Activated CD4-positive, alpha-beta T cell treated with anti-CD3 and anti-CD28 coated beads for 1 hour (primary cell): ENCODE measurements at places on chromosomes 11 and 22.

- DNase-seq, result no peak
Measured at GRCh38 chr11:7604331-7604955, 68.9 kb downstream of the CYB5R2 start.

DNA sequence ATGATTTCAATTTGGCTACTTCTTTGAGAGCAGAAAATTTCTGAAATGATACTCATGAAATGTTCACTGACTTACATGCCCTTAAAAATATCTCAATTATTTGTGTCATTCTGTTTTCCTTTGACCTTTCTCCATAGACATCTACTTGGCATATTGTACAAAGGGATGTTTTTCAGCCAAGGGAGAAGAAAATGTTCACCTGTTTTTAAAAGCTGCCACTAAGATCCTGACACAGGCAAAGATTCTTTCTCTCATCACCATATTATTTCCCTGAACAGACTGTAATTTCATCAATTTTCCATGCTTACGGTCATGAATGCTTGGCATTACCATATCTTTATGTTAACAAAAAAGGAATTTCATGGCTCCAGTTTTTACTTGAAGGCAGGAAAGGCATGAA lies 67.4 kb upstream of the DBX1 start:
- no peak for DNase-seq

GRCh38 chr22:28316014-28316413 lies 363.6 kb downstream of the TTC28 start:
- no peak for DNase-seq

DNA sequence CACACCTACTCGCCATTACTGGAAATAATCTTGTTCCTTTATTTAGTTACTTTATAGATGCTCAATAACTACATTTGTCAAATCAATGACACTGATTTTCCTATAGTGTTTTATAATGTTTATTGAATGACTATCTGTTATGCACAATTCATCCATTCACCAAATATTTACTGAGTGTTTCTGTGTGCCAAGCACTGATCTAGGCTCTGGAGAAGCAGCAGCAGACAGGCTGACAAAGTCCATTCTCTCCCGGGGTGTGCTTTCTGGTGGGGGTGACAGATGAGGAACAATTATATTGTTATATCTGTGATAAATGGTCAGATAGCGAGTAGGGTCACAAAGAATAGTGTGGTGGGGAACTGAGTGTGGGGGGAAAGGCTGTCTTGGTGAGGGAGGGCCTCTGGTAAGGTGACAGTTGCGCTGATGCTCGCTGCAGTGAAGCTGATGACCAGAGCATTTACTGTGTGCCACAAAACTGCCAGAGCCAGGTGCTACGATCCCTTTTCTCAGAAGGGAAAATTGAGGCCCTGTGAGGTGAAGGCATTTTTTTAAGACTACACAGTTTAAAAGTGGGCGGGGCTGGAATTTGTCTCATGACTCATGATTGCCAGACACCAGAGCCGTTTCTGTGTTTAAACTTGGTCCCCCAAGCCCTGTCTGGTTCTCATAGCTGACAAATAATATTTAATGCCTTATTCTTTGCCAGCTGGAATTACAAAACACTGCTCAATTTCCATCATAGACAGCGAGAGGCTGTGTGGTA lies 10.2 kb downstream of the PACS1 start:
- peak; percentile 63 for DNase-seq

GRCh38 chr11:114354076-114354475 lies 46.2 kb downstream of the C11orf71 start:
- no peak for DNase-seq

- DNase-seq, result no peak
Measured at GRCh38 chr11:106217456-106217855, 140.0 kb downstream of the AASDHPPT start.

- DNase-seq, result no peak
Measured at GRCh38 chr22:45231293-45231692, 9.4 kb downstream of the KIAA0930 start.
